ENCODE measurements at places on chromosomes 11 and 22.
A peak's percentile ranks its signal among the peaks of the same experiment; 100 is the strongest.

GRCh38 chr11:130782361-130783222 is 133.7 kb downstream of the SNX19 start:
- DNase-seq, result no peak

DNA sequence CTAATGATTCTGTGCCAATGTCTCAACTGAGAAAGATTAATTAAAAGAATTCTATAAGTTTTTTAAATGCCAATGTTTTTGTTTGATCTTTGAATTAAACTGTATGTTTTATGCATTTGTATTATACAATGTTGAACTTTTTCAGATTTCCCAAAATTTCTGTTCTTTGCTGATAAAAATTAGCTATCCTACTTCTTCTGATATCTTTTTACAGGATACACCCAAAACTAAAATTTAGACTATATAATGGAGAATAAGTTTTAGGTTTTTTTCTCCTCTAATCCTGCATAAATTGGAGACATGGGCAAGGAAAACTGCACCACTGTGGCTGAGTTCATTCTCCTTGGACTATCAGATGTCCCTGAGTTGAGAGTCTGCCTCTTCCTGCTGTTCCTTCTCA is at the start of gene OR5L2:
Gene OR5L2, plus strand, starts transcription at position 301 of the 400 bp plus-strand sequence. Its CDS starts 0 bp downstream, at position 301.
- DNase-seq, result no peak

DNA sequence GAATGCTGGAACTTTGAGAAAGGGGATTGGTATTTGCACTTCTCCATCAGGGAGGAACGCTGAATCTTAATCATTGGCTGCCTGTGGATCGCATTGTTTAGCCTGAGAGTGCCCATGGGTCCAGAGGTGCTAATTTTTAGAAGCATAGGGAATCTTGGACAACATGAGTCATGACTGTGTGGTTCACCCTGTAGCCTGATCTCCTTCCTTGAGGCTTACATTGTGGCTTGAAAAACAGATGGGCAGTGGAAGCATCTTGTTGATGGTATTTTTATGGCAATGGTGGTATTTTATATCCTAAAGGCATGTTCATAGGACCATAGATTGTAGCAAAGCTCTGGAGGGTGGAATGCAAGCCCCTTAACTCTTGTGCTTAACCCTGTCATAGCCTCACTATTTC is 99.2 kb upstream of the DBX1 start:
- no peak for DNase-seq

- DNase-seq, result no peak
Observed at GRCh38 chr22:22920104-22920654, 32.6 kb downstream of the IGLL5 start.

GRCh38 chr11:97746818-97747217 is 1273.9 kb upstream of the CNTN5 start:
- no peak for DNase-seq

DNA sequence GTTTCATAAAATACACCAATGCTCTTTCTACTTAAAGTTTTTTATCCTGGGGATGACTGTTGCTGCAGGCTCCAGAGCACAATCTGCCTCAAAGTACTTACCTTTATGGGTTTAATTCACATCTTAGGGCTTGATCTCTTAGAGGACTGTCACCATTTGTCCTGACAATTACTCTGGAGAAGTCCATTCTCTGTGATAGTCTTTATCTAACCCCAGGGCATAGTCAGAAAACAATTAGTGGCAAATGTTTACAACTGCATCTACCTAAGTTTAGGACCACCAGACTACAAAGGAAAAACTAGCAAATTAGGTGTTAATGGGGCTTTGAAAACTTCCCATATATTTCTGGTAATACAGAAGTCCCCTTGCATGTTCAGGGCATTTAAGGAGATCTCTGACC is 973.5 kb downstream of the JRKL start:
- no peak for DNase-seq

DNA sequence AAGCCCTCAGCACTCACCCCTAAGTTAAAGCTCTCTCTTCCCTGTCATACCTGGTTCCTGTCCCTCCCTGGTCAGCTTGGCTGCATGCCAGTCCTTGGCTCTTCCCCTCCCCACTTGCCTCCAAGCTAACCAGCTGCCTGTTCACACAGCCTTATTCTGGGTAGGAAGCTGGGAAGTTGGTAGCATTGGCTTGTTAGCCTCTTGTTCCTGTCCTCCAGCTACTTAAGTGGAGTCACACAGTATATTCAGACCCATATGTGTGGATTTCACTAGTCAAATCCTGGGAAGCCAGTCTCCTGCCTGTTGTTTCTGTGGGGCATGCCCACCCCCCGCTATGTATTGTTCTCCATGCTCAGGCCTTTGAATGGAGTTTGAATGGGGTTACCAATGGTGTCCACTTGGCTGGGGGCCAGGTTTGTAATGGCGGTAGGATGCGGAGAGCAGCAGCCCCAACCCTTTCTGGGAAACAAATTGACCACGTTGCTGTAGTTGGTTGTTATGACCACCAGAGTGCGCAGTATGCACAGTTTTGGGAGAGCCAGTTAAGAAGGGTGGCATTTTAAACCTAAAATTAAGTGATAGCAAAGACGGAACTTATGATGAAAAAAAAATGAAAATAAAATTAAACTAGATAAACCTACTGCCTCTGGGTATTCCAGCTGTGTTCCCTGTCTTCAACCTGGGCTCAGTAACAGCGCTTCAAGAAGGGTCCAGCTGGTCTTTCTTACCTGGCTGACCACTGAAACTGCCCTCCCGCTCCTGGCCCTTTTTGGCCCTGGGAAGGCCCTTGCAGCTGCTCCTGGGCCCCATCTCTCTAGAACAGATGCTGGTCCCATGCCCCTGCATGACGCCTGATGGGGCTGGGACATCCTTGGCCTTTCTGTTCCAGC is 10.7 kb upstream of the RPS3 start:
- peak; percentile 86 for DNase-seq

DNA sequence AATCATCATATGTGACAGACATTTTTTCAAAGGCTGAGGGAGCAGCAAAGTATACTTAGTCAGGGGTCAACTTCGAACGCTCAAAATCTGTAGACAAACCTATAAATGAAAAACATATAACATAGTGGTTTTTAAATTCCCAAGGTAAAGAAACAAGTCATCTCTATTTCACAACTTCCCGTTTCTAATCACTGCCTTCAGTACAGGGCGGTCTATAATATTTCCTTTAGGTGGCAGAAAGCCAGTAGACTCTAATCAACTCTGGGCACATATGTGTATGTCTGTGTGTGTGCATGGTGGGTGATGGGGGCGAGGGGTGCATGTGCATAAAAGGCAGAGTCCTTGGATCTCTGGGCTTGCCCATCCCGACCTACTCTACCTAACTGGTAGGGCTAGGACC is 55.0 kb upstream of the ARFGAP3 start:
- no peak for DNase-seq

GRCh38 chr11:70641369-70641768 is 243.0 kb downstream of the CTTN start:
- peak; percentile 88 for DNase-seq

- DNase-seq, result no peak
Observed at GRCh38 chr11:132549001-132549400, 983.3 kb downstream of the OPCML start.

GRCh38 chr11:113401718-113402117 is 14.1 kb downstream of the ANKK1 start:
- DNase-seq, result peak; percentile 92

- DNase-seq, result no peak
Observed at GRCh38 chr11:111530091-111530490, 10.4 kb upstream of the LAYN start.

DNA sequence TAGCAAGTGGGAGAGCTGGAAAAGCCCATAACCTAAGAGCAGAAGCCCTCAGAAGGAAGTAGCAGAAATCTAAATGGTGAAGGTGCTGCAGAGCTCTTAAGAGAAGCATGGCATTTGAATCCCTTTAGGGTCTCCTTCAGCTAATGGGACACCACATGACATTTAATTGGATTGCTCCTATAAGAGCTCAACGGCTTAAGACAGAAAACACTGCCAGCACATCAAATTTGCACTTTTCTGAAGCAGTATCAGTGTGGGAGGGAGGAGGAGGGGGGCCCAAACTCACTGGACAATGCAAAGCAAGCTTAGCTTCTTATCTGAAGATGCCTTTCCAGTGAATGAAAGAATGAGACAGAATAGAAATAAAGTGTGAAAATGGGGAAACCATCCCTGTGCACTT is 287.9 kb upstream of the MTNR1B start:
- no peak for DNase-seq

DNA sequence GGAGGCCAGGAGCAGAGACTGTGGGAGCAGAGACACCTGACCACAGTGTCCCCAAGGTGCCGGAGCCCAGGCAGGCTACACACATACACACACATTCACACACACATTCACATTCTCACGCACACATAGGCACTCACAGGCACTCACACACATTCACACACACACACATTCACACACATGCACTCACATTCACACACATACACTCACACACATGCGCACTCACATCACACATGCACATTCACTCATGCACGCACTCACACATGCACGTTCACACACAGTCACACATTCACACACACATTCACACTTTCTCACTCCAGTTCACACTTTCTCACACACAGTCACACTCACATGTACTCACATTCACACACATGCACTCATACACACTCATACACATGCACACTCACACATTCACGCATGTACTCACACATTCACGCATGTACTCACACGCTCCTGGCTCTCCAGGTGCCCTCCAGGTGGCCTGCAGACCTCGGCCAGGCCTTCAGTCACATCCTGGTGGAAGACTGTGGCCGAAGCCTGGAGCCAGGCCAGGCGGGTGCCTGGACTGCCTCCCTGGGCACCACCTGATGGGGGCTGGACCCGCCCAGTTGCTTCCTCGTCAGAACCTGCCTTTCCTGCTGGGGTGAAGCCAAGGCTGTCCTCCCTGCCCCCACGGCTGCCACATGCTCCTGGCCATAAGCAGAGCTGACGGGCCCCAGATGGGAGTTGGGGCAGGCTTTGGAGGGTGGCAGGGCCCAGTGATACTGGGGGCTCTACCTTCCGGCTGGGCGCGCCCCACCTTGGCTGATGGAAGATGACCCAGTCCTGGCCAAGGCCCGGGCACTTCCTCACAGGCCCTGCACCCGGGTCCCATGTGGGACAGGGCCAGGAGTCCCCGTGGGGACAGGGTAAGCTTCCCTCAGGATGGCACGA is 89.5 kb downstream of the WNT7B start:
- DNase-seq, result peak; percentile 71

DNA sequence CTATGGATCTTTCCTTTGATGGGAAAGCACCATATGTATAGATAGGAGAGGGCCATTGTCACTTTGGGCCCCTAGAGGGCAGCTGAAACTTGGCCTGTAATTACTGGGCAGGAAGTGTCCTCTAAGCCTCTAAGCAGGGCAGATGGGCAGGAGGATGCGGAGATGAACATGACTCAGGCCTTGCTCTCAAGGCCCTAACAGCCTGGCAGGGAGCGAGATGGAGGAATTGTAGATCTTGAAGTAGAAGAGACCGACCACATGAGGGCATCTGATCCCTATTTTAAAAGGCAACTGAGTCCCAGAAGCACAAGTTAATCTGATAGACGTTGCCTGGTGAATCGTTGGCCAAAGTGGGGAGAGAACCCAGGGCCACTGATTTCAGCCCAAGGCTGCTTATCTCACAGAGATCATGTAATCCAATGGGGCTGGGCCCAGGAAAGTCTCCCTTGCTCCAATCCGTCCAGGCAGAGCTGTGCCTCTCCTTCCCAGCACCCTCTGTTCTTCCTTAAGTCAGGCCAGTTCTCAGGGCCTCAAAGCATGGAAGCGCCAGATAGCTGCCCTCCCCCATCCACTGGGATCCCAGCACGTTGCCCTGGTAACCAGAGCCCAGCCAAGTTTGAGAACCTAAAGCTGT is 2.5 kb upstream of the SEPTIN3 start:
- peak; percentile 73 for DNase-seq

GRCh38 chr11:45043755-45044475 is 93.2 kb upstream of the TP53I11 start:
- no peak for DNase-seq

DNA sequence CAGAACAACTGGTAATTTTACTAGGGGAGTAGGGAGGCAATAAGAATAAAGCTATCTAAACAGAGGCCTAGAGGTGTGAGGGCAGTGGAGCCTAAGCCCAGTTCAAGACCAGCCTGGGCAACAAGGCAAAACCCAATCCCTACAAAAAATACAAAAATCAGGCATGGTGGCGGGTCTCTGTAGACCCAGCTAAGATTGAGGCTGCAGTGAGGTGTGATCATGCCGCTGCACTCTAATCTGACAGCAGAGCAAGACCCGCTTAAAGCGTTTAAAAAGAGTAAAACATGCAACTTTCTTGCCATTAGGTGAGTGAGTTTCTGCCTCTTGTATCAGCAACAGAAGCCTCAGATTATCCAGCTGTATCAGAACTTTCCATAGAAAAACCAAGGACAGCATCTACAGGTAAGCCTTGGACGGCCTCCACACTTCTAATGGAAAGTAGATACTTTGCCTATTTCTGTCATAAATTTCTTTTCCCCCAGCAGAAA is 12.1 kb downstream of the TAF1D start:
- DNase-seq, result peak; percentile 11

DNA sequence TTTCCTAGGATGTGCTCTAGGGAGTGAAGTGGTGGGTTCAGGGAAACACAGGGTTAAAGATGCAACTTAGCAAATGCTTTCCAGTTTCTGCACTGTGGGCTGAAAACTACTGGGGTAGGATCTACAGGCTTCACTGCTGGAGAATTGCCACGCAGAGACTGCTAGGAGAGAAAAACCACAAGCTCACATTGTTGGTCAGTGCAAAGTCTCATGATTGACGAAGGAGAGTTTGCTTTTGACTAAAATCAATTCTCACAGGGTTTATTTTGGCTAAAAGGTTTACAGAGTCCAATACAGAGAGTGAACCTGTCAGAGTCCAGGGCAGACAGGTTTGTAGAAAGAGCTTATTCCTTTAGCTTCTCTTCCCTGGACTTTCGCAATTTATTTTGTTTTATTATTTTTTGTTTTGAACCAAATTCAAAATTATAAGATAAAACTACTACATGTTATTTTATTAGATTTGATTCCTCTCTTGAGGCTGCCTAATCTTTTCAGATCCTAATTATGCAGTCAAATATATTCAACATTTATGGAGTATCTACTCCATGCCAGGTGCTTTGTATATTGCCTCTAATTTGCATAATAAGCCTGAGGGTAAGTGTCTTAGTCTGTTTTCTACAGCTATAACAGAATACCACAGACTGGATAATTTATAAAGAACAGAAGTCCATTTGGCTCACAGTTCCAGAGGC is 64.7 kb downstream of the MTNR1B start:
- DNase-seq, result no peak

DNA sequence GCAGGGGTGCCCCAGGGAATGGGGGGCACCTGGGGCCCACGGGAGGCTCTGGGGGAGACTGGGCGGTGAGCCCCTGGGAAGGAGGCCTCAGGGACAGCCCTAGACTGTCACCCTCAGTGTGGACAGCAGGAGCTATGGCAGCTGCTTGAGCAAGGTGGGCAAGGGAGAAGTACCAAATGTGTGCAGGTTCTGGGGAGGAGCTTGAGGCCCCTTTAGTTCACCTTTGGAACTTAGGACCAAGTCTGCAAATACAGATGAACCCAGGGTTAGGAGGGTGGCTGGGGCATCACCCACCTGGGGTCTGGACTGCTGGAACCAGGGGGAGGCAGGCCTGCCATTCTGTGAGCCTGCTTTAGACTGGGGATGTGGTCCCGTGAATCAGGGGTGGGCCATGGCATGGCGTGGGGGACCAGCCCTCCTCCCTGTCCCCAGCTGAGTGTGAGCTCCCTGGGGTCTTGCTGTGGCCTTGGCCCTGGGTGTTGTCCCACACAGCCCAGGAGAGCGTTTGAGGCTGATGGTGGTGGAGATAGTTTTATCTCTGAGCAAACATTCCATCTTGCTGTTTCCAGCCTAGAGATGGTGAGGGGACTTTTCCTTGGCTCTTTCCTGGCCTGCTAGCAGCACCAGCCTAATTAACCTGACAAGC is 122.3 kb downstream of the KCNQ1 start:
- no peak for DNase-seq

Measured in RPMI8226 (cell line).